CD4-positive, alpha-beta T cell treated with Interleukin-17A for 1 hour (primary cell): ENCODE measurements at places on chromosomes 3 and 15.

DNA sequence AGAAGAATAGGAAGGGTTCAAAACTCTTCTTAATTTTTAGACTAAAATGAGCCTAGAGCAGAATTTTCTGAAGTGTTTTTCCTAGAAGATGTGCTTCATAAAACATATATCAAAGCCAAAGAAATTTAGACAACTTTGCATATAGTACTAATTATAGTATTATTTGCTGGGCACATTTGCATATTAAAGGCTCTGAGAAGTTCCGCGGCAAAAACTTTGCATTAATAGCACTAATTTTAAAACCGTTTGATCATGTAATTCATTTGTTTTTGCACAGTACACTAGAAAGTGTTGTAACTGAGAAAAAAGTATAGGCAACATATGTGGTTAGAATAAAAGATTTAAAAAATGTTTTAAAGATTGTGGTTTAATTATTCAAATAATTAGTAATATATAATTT lies 412.0 kb upstream of the NR2F2 start:
- no peak for DNase-seq

DNA sequence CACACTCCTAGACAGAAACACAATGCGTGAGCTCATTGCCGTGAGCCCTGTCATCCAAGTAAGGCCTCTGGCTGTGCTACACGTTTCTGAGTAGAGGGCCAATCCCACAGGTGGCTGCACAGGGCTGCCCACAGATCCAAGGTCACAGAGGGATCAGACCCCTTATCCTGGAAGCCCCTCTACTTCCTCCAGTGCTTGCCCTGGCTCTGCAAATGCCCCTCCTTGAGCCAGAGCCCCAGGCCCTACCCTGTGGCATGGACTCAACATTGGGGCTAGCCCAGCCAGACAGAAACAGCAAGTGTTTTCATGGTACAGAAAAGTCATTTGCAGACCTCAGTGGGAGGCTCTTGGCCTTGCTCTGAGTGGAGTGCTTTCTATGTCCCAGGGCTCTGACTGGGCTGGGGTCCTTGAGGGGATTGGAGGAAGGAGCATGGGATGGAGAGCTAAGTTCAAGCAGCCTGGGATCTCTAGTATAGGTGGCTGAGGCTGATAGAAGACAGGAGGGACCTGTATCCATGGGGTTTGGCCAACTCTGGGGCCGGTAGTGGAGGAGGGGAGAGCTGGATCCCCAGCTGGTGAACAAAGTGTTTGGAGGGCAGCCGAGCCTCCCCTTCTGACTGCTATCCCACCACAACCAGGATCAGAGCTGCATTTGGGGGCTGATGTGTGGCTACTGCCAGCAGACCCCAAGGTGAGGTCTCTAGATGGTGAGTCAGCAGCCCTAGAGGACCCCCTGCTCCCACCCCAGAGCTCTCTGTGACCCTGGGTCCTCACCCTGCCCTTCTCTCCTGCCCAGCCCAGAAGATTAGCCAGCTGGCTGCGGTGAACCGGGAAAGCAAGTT lies 38.7 kb downstream of the GOLGA6A start:
- DNase-seq, result no peak

GRCh38 chr3:52983828-52984227 lies 62.0 kb downstream of the SFMBT1 start:
- DNase-seq, result no peak

DNA sequence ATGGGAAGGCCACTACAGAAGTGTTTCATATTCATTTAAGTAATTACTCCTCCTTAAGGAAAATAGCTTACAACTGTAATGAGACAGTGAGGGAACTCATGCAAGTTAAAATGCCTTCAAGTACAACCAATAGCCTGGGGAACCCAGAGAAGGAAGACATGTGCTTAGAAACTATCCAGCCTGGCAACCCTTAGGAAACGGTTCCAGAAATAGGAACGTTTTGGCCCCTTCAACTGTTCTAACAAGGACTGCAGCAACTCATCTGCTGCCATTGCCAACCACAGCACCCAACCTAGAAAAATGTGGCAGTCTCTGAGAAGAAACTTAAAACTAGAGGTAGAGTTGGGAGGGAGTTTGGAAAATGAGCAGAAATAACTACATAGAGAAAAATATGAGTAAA lies 147.5 kb upstream of the STRIT1 start:
- no peak for DNase-seq

- DNase-seq, result no peak
Measured at GRCh38 chr3:105157766-105158085, 209.0 kb upstream of the ALCAM start.

GRCh38 chr3:183134844-183135243 lies 27.7 kb downstream of the LAMP3 start:
- DNase-seq, result no peak

- DNase-seq, result no peak
Measured at GRCh38 chr15:73862276-73862675, 11.1 kb upstream of the TBC1D21 start.
